ENCODE measurements at places on chromosomes 11 and 22. TPM values are rescaled to one million over a fixed set of nuclear protein-coding genes. Genes with fewer than 3 reads are reported as not detected.

Gene PGGHG
- total RNA-seq: 17.3 TPM

Gene RANGAP1
- total RNA-seq: 133 TPM

Gene MEI1
- total RNA-seq: 0.96 TPM

Gene HPX
- total RNA-seq: 0.67 TPM

Gene SPDYC
- total RNA-seq: not detected

Gene NXPE2
- not detected for total RNA-seq

Gene ANKRD49
- total RNA-seq: 10.8 TPM

Gene MRE11
- total RNA-seq: 14.7 TPM

Gene PHETA2
- total RNA-seq: 14.6 TPM

Gene MLC1
- total RNA-seq: not detected

Gene SHANK2
- 0.19 TPM for total RNA-seq

Gene CDHR5
- total RNA-seq: not detected

Gene TSPAN32
- total RNA-seq: not detected

Gene OR56A1
- not detected for total RNA-seq

Gene ZDHHC13
- total RNA-seq: 80.3 TPM

Gene RASL10A
- 1.3 TPM for total RNA-seq

Gene APOBEC3C
- total RNA-seq: 7.8 TPM

Gene EML3
- total RNA-seq: 35.7 TPM

Gene CCDC89
- not detected for total RNA-seq

Gene PATE4
- not detected for total RNA-seq

Gene PIWIL4
- total RNA-seq: 0.65 TPM

Gene LSP1
- 1.3 TPM for total RNA-seq

Gene SHISAL1
- total RNA-seq: under 0.01 TPM

Gene MN1
- total RNA-seq: 4.0 TPM

Gene MS4A4E
- total RNA-seq: not detected

Gene CSRP3
- total RNA-seq: not detected

Gene MS4A3
- total RNA-seq: not detected

Gene CDPF1
- 10.1 TPM for total RNA-seq

Gene RAB36
- total RNA-seq: 1.6 TPM

Gene SSTR3
- not detected for total RNA-seq

Gene PHF5A
- 53.3 TPM for total RNA-seq

Gene FAM227A
- 2.3 TPM for total RNA-seq

Gene OR51S1
- total RNA-seq: not detected

Gene CTSW
- total RNA-seq: not detected

Gene NRGN
- 2.6 TPM for total RNA-seq

Gene GANAB
- total RNA-seq: 223 TPM

Gene KRTAP5-1
- total RNA-seq: not detected

Gene AQP11
- 0.19 TPM for total RNA-seq

Gene GLYATL2
- not detected for total RNA-seq

Gene DKK3
- total RNA-seq: 251 TPM

Gene DDI1
- not detected for total RNA-seq

Gene HBE1
- not detected for total RNA-seq
